RWPE2 (cell line): ENCODE measurements at places on chromosomes 7 and 10.

- DNase-seq, result no peak
These were observed 84.5 kb upstream of the FAM20C start for GRCh38 chr7:107907-108306.

GRCh38 chr10:71816936-71817618, 34.0 kb downstream of the PSAP start:
- DNase-seq, result no peak

- DNase-seq, result no peak
These were observed 46.4 kb downstream of the TBATA start for GRCh38 chr10:70738761-70739121.

DNA sequence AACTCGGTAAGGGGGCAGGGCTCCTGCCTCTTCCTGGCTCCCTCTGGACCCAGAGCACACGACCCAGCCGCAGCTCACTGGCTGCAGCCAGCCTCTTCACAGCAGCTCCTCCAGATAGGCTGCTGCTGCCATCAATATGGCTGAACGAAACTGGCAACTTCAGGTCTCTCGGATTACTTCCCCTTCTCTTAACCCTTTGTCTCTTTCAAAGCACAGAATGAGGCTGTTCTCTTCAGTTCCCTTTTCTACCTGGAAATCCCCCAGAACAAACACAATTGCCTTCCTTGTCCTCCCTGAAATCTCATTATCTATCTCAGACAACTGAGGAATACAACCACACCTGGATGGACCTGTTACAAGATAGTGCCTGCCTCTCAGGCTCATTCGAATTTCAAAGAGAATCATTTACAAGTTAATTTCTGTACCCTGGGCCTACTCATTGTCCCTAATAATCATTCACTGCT, 193.4 kb upstream of the MBL2 start:
- DNase-seq, result no peak

- no peak for DNase-seq
These were observed 9.9 kb downstream of the LIPA start for GRCh38 chr10:89241486-89242344.

- no peak for DNase-seq
These were observed 167.9 kb downstream of the CPEB3 start for GRCh38 chr10:92122941-92123450.
